Fibroblast of skin of left quadriceps (primary cell): ENCODE measurements at places on chromosomes 6 and 20.

DNA sequence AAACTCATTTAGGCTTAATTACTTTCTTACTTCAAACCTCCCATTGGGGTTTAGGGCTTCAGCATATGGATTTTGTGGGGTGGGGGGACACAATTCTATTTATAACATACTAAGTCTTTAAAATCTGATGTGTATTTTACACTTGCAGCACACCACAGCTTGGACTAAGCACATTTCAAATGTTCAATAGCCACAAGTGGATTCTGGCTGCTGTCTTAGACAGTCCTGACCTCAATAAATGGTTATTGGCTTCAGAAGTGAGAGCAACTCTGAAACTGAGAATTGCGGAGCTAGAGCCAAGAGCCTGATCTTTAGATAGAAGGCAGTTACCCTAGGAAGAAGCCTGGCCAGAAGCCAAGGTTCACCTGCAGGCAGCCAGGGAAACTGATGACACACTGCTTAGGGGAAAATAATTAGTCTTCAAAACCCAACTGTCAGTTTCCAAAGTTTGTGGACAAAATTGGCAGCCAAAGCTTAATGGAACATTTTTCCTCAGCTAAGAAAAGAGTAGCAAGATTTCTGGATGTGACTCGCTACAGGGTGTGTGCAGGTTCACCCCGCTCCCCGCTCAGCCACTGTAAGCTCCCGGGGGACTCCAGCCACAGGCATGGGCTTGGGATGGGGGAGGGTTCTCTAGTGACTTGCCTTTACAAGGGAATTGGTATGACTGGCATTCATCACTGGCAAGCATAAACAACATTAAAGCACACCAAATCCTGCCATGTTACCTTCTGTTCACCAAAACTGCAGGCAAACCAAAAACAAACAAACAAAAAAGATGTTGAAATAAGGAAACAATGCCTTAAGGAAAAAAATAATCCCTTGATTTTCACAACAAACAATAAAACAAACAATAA, 219.8 kb downstream of the TFAP2A start:
- no peak for DNase-seq

- no peak for DNase-seq
These were observed 31.9 kb downstream of the HMGN3 start for GRCh38 chr6:79202556-79202955.

DNA sequence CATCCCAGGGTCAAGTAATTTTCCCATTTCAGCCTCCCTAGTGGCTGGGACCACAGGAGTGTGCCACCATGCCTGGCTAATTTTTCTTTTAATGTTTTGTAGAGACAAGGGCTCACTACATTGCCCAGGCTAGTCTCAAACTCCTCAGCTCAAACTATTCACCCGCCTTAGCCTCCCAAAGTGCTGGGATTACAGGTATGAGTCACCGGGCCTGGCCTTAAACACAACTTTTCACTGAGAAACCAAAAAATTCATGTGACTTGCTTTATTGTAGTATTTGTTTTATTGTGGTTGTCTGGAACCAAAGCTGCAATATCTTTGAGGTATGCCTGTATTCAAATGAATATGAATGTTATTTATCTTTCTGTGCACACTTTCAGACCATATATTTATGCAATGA, 72.2 kb downstream of the RWDD2A start:
- peak; percentile 16 for DNase-seq

- DNase-seq, result no peak
These were observed 337.7 kb upstream of the PRND start for GRCh38 chr20:4383961-4384360.

DNA sequence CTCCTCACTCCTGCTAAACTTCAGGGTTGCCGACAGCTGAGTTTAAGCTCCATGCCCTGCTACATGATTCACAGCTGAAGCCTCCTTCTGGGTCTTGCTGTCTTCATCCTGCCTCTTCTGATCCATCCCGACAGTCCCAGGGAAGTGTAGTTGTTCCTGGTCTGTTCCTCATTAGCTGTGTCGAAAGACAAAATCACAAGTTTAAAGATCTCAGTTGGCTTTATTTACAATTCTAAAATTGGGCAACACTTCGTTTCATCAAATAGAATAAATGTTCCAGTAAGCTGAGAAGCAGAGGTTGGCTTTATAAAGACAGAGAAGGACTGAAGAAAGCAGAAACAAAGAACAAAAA, 4.1 kb upstream of the SLC2A10 start:
- peak; percentile 83 for DNase-seq

DNA sequence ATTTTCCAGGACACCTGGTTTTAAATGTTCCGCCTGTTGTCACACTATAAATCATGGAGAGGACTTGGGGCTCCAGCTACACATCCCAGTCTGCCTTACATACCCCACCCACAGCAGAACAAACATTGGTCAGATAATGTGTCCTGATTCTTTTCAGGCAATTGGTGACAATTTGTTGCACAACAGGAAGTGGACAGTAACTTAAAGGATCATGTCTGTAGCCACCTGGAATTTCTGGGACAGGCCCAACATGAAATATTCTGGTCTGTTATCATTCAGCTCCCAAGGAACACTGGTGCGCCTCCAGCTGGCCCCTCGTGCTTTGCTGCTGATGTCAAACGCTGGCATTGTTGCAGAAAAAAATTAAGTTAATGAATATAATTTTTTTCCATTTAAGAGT, 117.2 kb downstream of the SOBP start:
- no peak for DNase-seq

- DNase-seq, result no peak
These were observed 228.0 kb downstream of the PLCB1 start for GRCh38 chr20:8360035-8360434.

GRCh38 chr6:52594221-52594620, 17.4 kb upstream of the TRAM2 start:
- no peak for DNase-seq

DNA sequence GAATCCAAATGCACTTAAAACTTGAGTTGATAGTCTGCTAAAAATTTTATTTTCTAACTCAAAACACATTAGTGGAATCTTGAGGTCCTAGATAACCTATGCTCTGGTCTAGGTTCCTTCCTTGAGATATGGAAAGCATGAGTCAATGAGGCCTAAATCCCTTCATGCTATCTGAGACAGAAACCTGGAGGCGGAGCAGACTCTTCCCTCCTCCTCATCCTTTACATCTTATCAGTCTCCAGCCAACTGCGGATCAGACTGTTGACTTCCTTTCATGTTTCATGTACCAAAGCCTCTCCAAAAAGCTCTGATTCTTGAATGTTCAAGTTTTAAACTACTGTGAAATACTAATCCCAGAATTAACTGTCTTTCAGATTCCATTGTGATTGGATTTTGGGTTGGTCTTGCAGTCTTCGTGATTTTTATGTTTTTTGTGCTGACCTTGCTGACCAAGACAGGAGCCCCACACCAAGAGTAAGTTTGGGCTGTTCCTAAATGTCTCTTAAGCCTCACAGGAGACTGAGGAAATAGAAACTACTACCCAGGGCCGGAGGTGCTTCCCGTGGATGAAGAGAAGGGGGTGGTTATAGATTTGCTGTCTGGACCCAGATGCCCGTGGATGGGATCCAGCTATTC, 29.1 kb downstream of the MRAP2 start:
- no peak for DNase-seq

DNA sequence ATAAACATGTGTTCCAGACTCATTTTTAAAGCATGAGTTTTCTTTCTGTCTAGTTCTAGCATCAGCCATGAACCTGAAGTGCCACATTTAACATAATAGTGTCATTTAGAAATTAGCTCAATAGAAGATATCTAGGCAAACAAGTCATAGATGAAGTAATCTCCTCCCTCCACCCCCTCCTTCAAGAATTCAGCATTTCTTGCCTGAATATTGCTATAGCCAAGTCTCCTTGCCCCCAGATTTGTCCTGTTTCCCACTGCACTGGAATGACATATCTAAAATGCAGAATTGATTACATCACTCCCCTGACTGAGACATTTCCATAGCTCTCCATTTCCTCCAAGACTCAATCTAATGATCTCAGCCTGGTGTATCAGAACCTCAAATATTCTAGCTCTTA, 134.9 kb upstream of the BACH2 start:
- DNase-seq, result no peak
